ENCODE measurements at places on chromosomes 1 and 21.
A peak's percentile ranks its signal among the peaks of the same experiment; 100 is the strongest.

- no peak for DNase-seq
These were observed 30.1 kb downstream of the SZRD1 start for GRCh38 chr1:16397120-16397519.

DNA sequence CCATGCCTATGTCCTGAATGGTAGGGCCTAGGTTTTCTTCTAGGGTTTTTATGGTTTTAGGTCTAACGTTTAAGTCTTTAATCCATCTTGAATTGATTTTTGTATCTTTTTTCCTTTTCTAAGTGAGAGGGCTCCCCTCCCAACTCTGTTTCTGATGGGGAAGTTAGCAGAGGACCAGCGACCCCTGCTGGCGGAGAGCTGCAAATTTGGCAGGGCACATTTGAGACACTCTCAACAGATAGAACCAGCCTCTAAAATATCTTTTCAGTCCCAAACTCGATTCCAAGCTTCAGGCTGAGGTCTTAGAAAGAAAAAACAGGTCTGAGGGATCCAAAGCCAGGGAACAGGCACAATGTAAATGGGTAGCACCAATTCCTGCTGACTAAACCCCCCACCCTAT is 32.5 kb downstream of the LRRC3 start:
- no peak for DNase-seq

- DNase-seq, result peak; percentile 13
These were observed 7.8 kb upstream of the SRRM1 start for GRCh38 chr1:24635195-24635843.

DNA sequence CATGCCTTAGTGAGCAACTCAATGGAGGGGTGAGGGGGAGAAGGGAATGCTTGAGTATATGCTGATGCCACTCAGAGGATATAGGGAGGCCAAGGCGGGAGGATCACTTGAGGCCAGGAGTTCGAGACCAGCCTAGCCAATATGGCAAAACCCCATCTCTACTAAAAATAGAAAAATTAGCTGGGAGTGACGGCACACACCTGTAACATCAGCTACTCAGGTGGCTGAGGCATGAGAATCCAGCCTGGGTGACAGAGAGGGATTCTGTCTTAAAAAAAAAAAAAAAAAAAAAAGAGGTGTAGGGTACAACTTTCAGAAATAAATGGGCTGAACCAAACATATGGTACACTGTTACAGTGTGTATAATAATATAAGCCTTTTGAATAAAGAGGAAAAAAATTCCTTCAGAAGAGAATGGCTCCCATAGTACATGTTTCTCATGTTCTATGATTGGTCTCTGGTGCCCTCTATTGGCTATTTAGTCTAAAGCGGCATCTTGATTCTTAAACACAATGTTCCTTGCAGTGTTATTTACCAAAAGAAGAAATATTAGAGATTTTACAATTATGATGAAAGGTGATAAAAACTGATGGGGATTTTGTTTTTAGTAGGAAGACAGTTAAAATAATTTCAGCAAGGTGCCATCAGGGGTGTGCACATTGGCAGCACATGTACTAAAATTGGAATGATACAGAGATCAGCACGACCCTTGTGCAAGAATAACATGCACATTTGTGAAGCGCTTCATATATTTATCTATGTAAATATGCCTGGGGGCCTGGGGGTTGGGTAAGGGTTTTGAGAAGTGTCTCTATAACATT is 109.8 kb downstream of the PATJ start:
- DNase-seq, result peak; percentile 75

GRCh38 chr1:230401101-230401500 is 25.0 kb downstream of the PGBD5 start:
- no peak for DNase-seq

Data from NCI-H524 (cell line).